Right lung (tissue), 10 donors: ENCODE measurements at places on chromosomes 1 and 21. TPM values are rescaled to one million over a fixed set of nuclear protein-coding genes. Genes with fewer than 3 reads are reported as not detected.

The TDRD10 gene
- polyA plus RNA-seq = 1.9 TPM

The FMO3 gene
- polyA plus RNA-seq = 1.7 TPM

The RGS4 gene
- polyA plus RNA-seq = 2.1 TPM

The ST6GALNAC5 gene
- 8.6 TPM for polyA plus RNA-seq

The PLXNA2 gene
- polyA plus RNA-seq = 23.5 TPM

The EVA1C gene
- 3.4 TPM for polyA plus RNA-seq

The PAQR6 gene
- 3.0 TPM for polyA plus RNA-seq

The ANGPTL3 gene
- polyA plus RNA-seq = 1.3 TPM

The PRRX1 gene
- polyA plus RNA-seq = 1.5 TPM

The SFN gene
- 0.75 TPM for polyA plus RNA-seq

The SLC50A1 gene
- polyA plus RNA-seq = 37.3 TPM

The CELA2A gene
- not detected for polyA plus RNA-seq

The UTS2 gene
- not detected for polyA plus RNA-seq

The ARHGAP29 gene
- 59.0 TPM for polyA plus RNA-seq

The ADAMTS4 gene
- 1.8 TPM for polyA plus RNA-seq

The L1TD1 gene
- polyA plus RNA-seq = 5.2 TPM

The RNPEP gene
- polyA plus RNA-seq = 66.3 TPM

The S100A14 gene
- polyA plus RNA-seq = 133 TPM

The VANGL1 gene
- polyA plus RNA-seq = 14.2 TPM

The PTGS2 gene
- 3.5 TPM for polyA plus RNA-seq

The CRABP2 gene
- 74.4 TPM for polyA plus RNA-seq

The AGT gene
- polyA plus RNA-seq = 1.2 TPM

The CHI3L1 gene
- 1.6 TPM for polyA plus RNA-seq

The SHE gene
- polyA plus RNA-seq = 16.9 TPM

The NPR1 gene
- polyA plus RNA-seq = 15.0 TPM

The SORT1 gene
- 49.7 TPM for polyA plus RNA-seq

The LIPI gene
- polyA plus RNA-seq = 1.0 TPM

The ATP1A4 gene
- 0.24 TPM for polyA plus RNA-seq

The CD2 gene
- 0.50 TPM for polyA plus RNA-seq

The HSD3B1 gene
- 0.57 TPM for polyA plus RNA-seq

The ELOA gene
- 39.4 TPM for polyA plus RNA-seq

The TTC34 gene
- 0.71 TPM for polyA plus RNA-seq

The CLIC4 gene
- polyA plus RNA-seq = 236 TPM

The ARHGEF11 gene
- polyA plus RNA-seq = 37.9 TPM

The TLCD4 gene
- polyA plus RNA-seq = 10.6 TPM

The SSU72 gene
- 99.7 TPM for polyA plus RNA-seq

The IL19 gene
- polyA plus RNA-seq = not detected

The LY9 gene
- polyA plus RNA-seq = 0.26 TPM

The SLC30A10 gene
- 0.34 TPM for polyA plus RNA-seq

The PPIAL4G gene
- polyA plus RNA-seq = 0.07 TPM

The PTPN22 gene
- 1.1 TPM for polyA plus RNA-seq

The COL11A1 gene
- polyA plus RNA-seq = 60.7 TPM

The ZNF362 gene
- polyA plus RNA-seq = 48.6 TPM
